ENCODE measurements at places on chromosomes 13 and 19.
A peak's percentile ranks its signal among the peaks of the same experiment; 100 is the strongest.

DNA sequence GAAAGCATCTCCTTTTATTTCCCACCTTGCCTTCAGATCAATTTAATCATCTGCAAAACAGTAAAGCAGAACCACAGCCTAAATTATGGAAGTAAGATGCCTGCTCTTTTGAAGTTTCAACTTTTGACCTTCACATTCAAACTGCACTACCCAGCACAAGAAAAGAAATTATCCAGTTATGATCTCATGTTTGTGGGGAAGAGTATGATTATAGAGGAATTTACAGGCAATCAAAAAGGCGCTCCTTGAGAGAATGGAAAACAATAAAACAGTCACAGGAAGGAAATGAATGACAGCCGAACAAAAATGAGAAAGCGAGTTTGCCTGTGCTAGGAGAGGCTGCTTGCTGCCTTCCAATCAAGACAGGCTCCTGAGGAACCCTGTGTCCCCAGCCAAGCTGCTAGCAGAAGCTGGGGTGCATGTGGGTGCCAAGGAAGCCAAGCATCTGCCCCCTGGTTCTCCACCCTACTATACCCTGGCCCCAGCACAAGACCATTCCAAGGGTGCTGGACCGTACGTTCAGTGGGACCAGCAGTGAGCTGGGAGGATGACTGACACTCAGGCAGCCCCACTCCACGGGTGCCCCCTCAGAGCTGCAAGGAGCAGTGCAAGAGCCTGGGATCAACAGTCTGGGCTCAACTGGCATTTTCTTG, 47.8 kb downstream of the PEPD start:
- no peak for DNase-seq

GRCh38 chr13:45592758-45593157, 22.8 kb downstream of the ERICH6B start:
- DNase-seq = no peak

DNA sequence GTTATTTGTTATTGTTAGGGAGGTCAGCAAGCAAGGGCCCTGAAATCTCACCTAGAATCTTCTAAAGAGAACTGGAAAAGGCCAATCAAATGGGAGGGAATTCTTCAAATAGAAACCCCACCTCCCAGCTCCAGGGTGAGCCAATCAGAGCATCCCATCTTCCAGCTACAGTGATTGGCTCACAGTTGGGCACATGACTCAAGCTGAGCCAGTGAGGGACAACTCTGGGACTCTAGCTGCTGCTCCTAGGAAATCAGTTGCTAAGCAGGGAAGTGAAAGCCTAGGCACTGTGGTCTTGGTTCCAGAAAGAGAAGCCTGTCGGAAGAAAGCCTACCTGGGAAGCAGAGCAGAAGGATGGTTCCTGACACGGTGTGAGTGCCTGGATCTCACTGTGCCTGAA, 13.4 kb downstream of the TM6SF2 start:
- no peak for DNase-seq

DNA sequence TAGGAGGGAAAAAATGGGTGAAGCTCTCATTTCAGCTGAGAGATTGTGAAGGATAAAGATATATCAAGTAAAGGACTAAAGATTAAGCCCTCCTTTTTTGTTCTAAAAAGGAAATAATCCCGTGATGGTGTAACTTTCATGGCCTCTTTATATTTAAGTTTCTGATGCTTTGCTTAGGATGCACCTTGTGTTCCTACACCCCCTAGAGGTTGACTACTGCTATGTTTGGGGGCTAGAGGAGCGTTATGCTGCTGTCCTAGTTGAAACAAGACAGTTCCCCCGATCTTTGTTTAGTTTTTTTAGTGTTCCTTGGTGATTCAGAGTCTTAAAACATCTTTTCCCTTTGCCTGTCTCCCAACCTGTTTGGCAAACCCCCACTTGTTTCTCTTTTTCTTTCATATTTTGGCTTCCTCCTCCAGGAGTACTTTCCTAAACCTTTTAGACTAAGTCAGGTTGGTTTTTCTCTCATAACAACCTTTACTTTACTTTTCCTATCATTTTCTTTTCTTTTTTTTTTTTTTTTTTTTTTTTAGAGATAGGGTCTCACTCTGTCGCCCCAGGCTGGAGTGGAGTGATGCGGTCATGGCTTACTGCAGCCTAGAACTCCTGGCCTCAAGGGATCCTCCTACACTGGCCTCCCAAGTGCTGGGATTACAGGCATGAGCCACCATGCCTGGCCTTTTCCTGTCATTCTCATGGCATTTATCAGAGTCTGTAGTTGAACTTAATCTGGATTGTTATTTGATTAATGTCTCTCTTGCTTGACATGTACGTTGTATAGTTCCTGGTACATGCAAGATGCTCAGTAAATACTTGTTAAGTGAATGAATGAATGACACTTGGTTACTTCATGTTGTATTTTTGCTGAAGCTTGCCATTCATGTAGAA, 2.8 kb downstream of the UBA2 start:
- DNase-seq = peak; percentile 23

DNA sequence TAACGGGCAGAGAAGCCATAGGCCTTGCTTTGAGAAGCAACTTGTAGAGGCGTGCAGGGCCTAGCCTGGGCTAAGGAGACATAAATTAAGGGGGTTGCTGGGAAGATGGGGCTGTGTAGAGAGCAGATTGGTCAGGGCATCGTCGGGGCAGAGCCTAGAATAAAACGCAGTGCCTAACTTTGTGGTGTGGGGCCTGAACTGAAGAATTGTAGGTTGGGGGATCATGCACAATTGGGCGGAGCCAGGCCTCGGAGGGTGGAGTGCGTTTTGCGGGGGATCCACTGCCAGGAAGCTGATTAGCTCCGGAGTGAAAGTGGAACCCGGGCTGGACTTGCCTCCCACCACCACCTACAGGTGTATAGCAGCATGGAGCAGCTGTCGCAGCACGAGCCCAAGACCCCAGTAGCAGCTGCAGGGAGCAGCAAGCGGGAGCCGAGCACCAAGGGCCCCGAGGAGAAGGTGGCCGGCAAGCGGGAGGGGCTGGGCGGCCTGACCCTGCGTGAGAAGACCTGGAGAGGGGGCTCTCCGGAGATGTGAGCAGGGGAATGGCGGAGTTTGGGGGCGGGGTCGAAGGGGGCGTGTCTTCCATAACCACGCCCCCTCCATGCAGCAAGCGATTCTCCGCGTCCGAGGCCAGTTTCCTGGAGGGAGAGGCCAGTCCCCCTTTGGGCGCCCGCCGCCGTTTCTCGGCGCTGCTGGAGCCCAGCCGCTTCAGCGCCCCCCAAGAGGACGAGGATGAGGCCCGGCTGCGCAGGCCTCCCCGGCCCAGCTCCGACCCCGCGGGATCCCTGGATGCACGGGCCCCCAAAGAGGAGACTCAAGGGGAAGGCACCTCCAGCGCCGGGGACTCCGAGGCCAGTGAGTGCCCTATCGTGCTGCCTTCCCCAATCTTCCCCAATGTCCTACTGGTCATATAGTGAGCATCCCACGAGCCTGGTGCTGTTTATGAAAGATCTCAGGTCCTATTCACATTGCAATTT, 13.8 kb downstream of the DNASE2 start:
- DNase-seq = peak; percentile 52

- DNase-seq = no peak
Measured at GRCh38 chr19:489418-490196, 6.7 kb upstream of the MADCAM1 start.

- DNase-seq = no peak
Measured at GRCh38 chr19:35224681-35225571, 3.6 kb downstream of the FAM187B start.

GRCh38 chr13:44407379-44407778, 33.8 kb downstream of the SERP2 start:
- no peak for DNase-seq

- no peak for DNase-seq
Measured at GRCh38 chr13:97496511-97496910, 62.5 kb downstream of the RAP2A start.

GRCh38 chr19:49233163-49233562, 75.6 kb downstream of the TRPM4 start:
- no peak for DNase-seq

DNA sequence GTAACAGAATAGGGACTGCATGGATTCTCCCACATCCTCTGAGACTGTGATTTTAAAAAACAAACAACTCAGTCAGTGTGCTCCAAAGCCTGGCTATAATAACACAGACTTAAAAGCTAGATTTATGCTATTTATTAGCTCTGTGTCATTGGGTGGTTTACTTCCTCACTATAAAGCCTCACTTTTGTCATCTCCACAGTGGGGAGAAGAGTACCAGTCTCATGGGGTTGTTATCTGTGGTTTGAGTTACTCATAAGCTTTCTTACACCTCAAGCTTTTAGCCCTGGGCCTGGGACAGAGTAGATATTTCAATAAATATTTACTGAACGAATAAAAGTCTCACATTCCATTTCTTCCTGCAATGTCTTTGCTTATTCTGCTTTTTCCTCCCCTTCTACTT, 5.3 kb downstream of the RNASEH2B start:
- no peak for DNase-seq

DNA sequence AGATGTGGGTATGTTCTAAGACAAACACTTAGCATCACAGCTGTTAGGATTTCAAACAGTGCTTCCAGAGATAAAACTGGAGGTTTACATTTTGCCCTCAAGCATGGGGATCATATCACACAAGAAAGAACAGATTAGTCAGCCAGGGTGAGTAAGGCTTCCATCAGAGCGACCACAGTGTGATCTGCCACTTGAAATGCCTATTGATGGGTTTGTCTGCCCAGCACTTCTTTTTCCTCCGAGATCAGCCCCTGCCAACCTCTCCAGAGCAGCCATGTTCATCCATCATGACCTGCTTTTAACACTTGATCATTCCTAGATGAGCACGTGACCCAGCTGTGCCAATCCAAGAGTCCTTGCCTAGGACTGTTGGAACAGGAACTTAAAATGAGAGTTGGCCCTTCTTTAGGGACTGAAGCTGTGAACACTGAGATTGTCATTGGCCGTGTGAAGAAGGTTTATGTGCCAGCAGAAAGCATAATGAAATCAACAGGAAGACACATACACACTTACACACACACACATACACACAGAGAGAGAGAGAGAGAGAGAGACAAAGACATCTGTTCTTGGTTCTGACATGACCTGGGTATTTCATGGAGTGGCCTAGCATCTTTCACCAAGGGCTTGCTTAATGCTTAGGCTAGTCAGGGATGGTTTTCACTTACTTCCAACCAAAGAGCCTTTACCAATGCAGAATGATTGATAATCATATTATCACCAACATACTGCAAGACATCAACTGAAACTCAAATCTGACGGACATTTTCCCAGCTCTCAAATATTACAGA, 5.2 kb upstream of the CEBPG start:
- no peak for DNase-seq

DNA sequence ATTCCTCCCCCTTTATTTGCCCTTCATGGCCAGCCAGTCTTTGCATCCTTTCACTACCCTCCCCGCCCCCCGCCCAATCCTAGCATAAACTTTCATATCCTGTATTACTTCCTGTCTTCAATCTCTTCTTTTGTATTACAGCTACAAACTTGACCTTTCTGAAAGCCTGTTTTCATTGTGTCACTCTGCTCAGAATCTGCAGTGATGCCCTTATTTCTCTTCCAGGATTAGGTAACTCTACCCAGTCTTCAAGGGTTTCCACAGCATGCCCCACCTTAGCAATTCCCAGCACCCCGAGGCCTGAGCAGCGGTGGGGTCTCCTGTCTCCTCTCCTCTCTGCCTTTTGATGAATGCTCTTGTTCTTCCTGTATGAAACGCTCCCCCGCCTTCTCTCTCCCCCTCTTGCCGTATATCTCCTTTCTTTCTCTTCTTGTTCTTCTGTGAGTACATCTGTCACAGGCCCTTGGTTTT, 145.6 kb downstream of the SHISA2 start:
- no peak for DNase-seq

DNA sequence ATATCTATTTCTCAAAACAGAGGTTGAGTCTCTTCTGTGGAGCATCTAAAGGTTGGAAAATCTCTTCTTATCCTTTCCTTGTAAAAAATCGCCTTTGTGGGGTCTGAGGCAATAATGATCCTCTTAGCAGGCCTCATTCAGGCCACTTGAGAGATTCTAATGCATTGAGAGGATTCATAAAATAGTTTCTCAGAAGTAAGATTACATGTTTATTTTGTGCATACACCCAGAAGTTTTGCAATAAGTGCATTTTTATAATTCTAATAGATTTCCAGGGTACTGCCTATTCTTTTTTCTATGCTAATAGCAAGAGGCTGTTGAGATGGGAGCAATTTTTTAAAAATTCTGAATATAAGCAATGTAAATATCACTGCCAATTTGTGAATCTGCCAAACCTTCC, 342.2 kb upstream of the KLF12 start:
- DNase-seq = no peak

DNA sequence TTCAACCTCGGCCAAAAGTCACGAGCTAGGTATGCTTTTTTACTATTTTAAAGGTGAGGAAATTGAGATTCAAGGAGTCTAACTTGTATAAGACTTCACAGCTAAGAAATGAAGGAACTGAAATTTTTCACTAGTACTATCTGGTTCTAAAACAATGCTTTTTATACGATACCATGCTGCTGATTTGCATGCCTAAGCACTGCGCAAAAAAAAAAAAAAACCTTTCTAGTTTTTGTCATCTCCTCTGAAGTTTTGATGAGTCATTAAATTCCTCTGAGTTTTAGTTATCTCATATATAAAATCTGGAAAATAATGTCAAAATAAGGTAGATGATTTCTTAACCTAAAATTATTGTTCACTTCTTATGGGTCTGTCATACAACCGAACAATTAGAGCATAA, 28.0 kb upstream of the UFM1 start:
- no peak for DNase-seq

DNA sequence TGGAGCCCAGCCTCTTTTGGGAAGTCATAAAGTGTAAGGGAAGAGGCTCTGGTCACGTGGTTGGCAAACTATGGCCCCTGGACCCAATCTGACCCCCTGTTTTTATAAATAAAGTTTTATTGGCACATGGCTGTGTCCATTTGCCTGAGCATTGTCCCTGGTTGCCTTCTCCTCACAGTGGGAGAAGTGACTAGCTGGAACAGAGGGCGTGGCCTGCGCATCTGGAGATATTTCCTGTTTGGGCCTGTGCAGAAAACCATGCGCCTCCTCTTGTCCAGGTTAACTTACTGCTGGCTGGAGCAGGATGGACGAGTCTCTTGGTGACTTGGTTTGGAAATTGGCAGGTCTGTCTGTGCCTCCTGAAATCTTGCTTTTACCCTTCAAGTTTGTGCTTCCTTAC, 48.3 kb downstream of the KDM4B start:
- no peak for DNase-seq

DNA sequence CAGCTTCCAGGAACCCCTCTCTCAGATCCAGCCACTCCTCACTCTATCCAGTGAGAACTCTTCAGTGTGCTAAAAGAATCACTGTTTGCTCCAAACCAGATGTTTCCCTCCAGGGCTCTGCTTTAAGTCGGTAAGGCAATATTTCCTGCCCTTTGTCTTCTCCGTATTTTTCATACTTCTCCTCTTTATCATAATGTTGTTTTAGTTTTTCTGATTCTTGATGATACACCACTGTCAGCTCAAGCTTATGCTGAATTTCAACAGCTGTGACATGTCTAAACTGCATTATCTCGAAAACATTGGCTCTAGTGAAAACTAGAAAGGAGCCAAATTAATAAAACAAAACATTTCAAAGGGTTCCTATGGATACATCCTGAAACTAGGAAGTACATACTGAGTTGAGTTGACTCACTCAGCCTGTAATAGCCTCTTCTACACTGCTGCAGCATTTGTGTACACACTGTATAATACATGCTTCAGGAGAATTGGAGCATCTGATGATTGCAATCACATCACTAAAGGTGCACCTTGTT, 39.8 kb downstream of the GPR180 start:
- DNase-seq = no peak
